ENCODE measurements at places on chromosomes 6 and 20.

GRCh38 chr20:4912380-4913142 lies 88.7 kb downstream of the SLC23A2 start:
- no peak for DNase-seq

DNA sequence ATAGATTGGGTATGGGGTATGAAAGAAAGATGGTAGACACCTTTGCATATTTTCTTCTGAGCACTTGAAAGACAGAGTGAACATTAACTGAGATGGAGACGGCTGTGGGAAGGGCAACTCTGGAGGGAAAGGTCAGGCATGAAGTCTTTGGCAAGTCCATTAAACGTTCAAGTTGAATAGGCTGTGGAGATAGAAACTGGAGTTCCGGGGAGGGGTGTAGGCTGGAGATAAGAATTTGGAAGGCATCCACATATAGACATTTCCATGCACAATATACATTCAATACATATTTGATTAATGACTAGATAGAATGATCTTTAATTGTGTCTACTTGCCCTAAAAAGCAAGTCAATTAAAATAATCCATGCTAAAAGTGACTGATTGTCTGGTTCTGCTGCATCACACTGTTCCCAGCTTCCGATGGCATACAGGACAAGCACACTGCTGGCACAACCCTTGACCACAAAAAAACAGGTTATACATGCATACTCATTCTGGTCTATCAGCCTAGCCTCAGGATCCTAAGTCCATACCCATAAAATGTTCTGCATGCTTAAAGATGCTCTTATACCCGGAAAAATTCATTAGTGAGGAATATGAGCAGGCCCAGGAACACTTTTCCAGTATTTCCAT lies 1.9 kb upstream of the MYLK4 start:
- DNase-seq, result no peak

DNA sequence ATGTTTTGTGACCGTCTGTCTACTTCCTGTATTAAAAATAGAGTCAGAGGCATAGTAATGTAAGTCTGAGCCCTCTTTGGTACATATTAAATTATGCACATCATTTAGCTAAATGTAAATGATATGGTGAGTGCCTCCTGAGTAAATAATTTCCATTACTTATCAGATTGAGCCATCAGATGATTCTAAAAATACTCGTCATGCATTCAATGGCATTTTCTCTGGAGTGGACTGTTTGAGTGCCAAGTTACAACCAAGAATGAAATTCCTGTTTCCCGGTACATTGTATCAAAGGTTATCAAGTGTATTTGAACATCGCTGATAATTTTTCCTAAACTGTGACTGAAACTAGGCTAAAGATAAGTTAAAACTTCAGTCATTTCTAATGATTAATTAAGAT lies 81.0 kb downstream of the AKAP7 start:
- DNase-seq, result no peak

- DNase-seq, result no peak
Observed at GRCh38 chr20:62874964-62875344, 13.3 kb upstream of the TCFL5 start.

DNA sequence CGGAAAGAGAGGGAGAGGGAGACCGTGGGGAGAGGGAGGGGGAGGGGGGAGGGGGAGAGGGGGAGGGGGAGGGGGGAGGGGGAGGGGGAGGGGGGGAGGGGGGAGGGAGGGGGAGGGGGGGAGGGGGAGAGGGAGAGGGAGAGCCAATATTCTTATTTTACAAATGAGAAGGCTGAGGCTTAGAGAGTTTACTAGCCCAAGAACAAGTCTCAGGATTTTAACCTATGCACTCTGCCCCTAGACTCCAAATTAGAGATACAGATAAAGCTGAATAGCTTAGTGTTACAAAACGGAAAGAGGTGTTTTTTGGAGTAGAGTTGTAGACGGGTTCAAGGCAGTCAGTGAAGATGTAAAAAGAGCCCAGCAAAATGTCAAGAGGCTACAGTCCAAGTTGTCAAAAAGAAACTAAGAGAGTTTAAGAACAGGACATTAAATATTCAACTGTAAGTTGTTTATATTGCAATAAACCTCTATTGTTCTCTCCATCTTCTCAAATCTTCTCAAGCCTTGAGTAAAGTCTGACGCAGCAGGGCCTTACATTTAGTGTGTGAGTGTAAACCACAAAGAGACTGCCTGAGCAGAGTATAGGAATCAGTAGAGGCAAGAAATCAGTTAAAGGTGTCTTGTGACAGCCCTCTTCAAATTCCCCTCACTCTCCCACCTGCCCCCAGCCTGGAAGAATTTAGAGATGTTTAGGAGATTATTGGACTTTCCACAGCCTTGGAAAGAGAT lies 34.9 kb upstream of the AKIRIN2 start:
- no peak for DNase-seq

DNA sequence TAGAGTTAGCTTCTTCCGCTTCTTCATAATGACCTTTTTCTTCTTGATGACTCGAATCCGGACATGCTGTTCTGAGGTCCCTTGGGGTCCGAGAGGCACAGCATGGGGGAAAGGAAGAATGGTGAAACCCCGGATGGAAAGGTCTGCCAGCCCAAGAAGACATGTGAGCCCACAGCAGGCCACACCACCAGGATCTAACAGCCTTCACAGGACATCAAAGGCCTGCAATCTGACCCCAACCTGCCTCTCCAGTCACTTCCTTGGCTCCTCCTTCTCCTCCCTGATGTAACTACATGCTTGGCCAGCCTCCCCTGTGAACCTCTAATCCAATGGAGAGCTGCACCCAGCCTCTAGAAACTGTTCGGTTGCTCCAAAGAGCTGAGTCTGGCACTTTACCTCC lies 1.6 kb downstream of the CPXM1 start:
- no peak for DNase-seq

- DNase-seq, result no peak
Observed at GRCh38 chr6:101404775-101405174, 11.3 kb downstream of the GRIK2 start.

- DNase-seq, result no peak
Observed at GRCh38 chr6:163380216-163380615, 34.3 kb upstream of the QKI start.

DNA sequence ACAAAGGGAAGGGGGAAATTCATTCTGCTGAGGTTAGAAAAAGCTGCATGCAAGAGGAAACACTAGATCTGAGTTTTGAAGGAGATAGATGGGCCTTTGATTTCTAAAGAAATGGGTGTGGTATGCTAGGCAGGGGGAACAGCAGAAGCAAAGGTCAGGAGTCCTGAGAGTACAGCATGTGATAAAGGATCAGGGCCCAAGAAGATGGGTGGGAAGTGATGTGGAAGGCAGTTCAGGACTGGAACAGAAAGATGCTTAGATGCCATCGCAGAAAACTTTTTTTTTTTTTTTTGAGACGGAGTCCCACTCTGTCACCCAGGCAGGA lies 126.2 kb downstream of the ALDH8A1 start:
- DNase-seq, result no peak

- DNase-seq, result no peak
Observed at GRCh38 chr6:109186012-109186411, 90.7 kb downstream of the CEP57L1 start.

GRCh38 chr6:145733207-145733606 lies 2.1 kb downstream of the EPM2A start:
- DNase-seq, result no peak

- DNase-seq, result no peak
Observed at GRCh38 chr20:40980828-40981310, 47.8 kb upstream of the TOP1 start.

GRCh38 chr6:39876826-39877225 lies 57.4 kb downstream of the MOCS1 start:
- DNase-seq, result no peak

GRCh38 chr20:8876366-8876765 lies 192.5 kb upstream of the PLCB4 start:
- no peak for DNase-seq

DNA sequence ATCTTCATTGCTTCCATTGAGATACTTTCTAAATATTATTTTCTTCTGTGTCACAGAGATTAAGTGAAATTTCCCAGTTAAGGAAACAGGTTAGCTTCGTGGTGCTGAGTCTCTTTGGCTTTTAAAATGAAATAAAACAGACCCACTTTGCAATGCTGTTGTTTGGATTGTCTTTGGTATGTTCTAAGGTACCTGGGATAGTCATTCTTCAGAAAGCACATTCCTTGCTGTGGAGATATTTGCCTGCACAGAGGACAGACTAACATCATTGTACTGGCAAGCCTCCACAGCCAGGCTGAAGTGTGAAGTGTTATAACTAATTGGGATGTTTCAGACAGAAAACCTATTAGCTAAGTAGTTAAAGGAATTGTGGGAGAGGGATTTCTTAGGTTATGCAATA lies 148.8 kb upstream of the EPHA7 start:
- no peak for DNase-seq

GRCh38 chr20:50517817-50518154 lies 7.6 kb downstream of the PTPN1 start:
- DNase-seq, result no peak

- peak; percentile 89 for DNase-seq
Observed at GRCh38 chr6:163408352-163408991, 6.0 kb upstream of the QKI start.

DNA sequence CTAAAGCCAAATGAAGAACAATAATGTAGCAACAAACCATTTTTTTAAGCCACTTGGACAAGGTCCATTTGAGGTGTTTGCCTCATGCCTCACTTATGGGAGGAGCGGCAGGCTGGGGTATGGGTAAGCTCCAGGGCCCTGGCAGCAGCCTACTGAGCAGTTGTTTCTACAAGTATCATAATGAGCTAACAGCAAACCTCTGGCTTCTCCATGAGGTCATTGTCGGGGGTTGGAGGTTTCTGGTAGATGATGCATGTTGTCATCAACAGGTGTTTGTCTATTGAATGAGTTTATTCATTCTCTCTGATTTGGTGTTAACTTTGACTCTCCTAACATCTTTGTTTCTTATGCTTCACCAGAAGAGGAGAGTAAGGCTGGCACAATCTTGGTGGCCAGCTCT lies 150.7 kb downstream of the TBC1D7 start:
- DNase-seq, result no peak

GRCh38 chr6:106975738-106976064 lies 1.2 kb upstream of the CD24 start:
- DNase-seq, result peak; percentile 44

DNA sequence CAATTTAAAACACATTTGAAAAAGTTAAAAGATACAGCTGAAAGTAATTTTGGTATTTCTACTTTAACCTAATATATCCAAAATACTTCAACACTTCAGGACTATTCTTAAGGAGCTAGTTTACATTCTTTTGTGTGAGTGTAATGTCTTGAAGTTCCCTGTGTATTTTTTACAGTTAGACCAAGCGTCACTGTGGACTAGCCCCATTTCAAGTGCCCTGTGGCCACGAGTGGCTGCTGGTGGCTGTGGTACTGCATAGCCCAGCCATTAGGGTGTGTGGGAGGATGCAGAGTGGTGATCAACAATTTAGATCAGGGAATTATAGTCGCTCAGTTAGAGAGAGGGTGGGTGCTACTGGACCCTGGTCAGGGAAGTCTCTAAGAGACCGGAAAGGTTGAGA lies 869 bp upstream of the CST5 start:
- no peak for DNase-seq

- no peak for DNase-seq
Observed at GRCh38 chr6:22366214-22366613, 69.4 kb upstream of the PRL start.

DNA sequence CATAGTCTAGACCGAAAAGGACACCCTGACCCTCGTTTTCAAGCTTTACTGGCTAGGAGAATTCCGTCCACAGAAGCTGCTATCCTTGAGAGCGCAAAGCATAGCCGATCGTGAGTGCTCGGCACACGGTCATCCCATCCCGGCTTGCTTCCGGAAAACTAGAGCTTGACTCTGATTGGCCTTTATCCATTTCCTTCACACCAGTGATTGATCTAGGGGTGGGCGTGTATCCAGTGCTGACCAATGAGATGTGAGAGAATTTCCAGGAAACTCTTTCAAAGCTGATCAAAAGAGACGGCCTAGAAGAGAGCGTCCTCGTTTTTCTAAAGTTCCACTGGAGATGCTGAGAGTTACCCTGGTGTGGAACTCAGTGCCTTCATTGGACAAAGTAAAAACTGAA lies 41.0 kb upstream of the NFATC2 start:
- no peak for DNase-seq

DNA sequence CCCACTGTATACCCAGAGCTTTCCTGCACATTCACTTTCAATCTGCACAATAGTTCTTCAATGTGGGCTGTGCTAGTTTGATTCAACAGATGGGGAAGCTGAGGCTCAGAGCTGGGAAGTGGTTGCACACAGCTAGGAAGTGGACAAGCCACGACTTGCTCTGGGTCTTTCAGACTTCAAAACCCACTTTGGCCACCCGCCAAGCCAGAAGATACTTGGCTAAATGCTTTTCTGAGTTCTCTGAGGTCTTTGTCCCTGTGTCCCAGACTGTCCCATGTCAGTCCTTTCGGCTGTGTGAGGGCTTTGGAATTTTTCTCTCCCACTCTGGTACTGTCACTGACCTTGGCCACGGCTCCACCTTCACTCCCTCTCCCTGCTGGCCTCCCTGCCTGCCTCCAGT lies 10.6 kb downstream of the PDYN start:
- no peak for DNase-seq

DNA sequence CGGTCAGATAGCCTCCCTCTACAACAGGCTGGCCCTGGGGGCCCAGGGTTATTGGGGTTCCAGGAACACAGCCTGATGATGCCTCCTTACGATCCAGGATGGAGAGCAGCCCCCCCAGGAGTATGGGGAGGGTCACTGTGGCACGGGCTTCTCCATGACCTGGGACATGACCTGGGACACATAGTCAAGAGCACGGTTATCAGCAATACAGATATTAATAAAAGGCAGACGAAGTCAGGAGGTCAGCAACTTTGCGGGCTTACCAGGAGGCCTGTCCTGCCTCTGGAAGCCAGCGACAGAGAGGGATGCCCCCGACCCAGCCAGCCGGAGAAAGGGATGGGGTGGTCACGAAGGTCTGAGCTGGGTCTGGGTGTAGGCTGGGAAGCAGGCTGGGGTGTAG lies 795 bp downstream of the MMP24OS start:
- no peak for DNase-seq

GRCh38 chr6:110554966-110555460 lies 78.6 kb upstream of the SLC22A16 start:
- no peak for DNase-seq

- peak; percentile 58 for DNase-seq
Observed at GRCh38 chr6:19851241-19852089, 14.3 kb downstream of the ID4 start.

- peak; percentile 18 for DNase-seq
Observed at GRCh38 chr6:85580118-85580877, 13.4 kb downstream of the SNX14 start.

- no peak for DNase-seq
Observed at GRCh38 chr6:123804787-123805540, 1.3 kb downstream of the NKAIN2 start.

GRCh38 chr20:22974354-22974753 lies 60.8 kb upstream of the SSTR4 start:
- peak; percentile 21 for DNase-seq

- DNase-seq, result no peak
Observed at GRCh38 chr6:55443238-55444134, 116.2 kb downstream of the GFRAL start.

GRCh38 chr20:64111841-64112641 lies 4.7 kb upstream of the NPBWR2 start:
- DNase-seq, result no peak

- DNase-seq, result no peak
Observed at GRCh38 chr6:118871331-118871730, 22.6 kb upstream of the ASF1A start.

Measured in ACHN (cell line).